Stimulated activated CD4-positive, alpha-beta T cell treated with anti-CD3 and anti-CD28 coated beads, Interleukin-1b, Interleukin-23, amount 100 ng/mL, for 1 hour (primary cell): ENCODE measurements at places on chromosomes 11 and 22.

DNA sequence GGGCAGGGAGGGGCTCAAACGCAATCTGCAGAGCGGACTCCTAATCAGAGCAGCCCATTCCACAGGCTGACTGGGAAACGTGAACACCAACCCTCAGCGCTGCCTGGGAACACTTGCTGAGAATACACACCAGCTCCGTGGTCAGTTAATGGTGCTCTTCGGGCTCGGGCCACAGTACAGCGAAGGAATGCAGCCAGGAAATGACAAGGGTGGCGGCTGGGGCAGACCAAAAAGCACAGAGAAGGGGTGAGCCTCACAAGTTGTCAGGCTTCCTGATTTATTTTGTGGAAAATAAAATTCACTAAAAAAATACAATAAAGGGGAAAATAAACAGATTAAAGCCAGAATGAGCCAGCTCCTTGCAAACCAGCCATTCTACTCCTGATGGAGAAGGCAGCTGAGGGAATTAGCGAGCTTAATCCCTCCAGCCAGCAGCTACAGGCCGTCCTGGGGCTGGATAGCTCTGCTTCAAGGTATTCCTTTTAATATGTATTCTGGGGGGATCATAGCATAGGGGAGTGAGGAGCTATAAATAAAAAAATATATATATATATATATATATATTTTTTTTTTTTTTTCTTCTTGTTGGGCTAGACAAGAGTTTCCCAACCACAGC is 165.5 kb upstream of the NTM start:
- no peak for DNase-seq

- no peak for DNase-seq
Observed at GRCh38 chr11:46877580-46877979, 31.5 kb upstream of the CKAP5 start.

GRCh38 chr11:107722662-107723061 is 10.8 kb upstream of the SLN start:
- DNase-seq = no peak

DNA sequence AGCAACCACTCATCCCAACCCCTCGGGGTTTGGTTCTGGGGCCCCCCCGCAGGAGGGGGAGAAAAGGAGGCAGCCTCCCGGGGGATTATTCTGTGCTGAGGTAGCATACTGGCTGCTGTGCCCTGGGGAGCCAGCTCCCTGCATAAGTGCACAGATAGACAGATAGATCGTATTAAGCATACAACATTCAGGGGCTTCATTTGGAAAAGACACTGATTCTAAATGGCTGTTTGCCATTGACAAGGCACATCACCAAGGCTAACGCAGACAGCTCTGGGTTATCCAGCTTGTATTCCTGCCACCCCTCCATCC is 547.9 kb downstream of the BUD13 start:
- no peak for DNase-seq

DNA sequence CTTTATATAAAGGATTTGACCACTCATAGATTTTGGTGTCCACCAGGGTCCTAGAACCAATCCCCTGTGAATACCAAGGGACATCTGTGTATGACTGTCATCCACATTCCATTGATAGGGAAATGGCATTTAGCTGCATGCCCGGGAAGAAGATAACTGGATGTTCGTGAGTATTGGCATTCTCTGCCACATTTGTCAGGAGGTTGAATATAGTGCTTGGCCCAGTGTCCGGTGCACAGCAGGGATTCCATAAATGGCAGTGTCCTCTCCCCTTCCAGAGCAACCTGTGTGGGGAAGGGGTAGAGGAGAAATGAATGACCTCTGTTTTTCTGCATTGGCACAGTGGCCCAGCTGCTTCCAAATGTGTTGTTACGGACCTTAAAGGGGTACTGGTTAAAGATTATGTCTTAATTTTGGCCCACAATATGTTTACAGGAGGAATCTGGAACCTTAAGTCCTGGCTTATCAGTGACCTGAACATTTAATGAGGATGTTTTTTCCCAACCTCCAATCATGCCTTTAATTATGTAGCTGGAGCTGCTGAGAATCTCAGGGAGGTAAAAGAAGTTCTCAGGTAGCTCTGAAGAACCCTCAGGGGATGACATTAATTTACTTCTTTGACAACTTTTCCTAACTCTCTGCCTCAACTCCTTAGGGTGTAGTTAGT is 33.6 kb upstream of the OR4B1 start:
- no peak for DNase-seq

DNA sequence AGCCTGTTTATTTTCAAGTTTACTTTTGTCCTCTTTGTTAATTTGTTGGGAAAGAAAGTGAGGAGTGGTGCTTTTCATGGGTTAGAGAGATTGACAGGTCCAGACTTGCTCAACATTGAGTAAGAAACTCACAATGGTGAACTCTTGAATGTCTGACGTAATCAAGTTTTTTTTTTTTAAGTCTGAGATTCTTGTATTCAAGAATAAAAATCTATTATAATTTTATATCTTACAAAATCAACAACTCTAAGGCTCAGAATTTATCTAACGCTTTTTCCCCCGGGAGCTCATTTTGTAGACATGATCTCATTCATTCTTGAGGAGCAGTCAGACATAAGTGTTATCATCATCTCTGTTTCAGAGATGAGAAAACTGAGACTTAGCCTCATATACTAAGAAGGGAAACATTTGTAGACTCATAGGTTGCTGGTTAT is 39.1 kb upstream of the SPTBN2 start:
- no peak for DNase-seq

GRCh38 chr11:80443177-80443576 is 1002.3 kb upstream of the TENM4 start:
- no peak for DNase-seq

GRCh38 chr22:26238596-26238995 is 69.3 kb downstream of the SEZ6L start:
- DNase-seq = no peak

GRCh38 chr11:44626645-44627044 is 61.2 kb downstream of the CD82 start:
- DNase-seq = no peak

- DNase-seq = no peak
Observed at GRCh38 chr11:9446230-9446629, 14.6 kb upstream of the ZNF143 start.

DNA sequence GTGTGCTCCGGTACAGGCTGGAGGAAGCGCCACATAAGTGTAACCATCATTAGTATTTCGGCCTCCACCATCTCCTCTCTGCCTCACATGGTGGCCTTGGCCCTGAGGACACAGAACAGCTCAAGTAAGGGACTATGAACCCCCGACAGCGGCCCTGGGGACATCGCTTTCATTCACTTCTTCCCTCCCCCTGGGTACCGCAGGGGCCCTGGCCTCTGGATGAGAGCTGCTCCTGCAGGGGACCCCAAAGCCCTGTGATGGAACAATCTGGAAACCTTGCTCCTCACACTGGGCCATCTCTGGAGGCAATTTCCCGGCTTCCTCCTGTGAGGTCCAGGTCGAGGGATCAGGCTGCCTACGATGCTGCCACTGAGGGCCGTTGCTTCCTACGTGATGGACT is 565.5 kb downstream of the BRD1 start:
- DNase-seq = no peak

GRCh38 chr22:39457198-39457555 is 365 bp downstream of the MGAT3 start:
- no peak for DNase-seq

GRCh38 chr11:95247127-95247684 is 16.2 kb upstream of the SESN3 start:
- DNase-seq = no peak

- no peak for DNase-seq
Observed at GRCh38 chr11:133064152-133064877, 468.0 kb downstream of the OPCML start.

- no peak for DNase-seq
Observed at GRCh38 chr11:126415669-126416420, 60.4 kb downstream of the ST3GAL4 start.

GRCh38 chr11:126337126-126337473 is 18.4 kb upstream of the ST3GAL4 start:
- DNase-seq = no peak

DNA sequence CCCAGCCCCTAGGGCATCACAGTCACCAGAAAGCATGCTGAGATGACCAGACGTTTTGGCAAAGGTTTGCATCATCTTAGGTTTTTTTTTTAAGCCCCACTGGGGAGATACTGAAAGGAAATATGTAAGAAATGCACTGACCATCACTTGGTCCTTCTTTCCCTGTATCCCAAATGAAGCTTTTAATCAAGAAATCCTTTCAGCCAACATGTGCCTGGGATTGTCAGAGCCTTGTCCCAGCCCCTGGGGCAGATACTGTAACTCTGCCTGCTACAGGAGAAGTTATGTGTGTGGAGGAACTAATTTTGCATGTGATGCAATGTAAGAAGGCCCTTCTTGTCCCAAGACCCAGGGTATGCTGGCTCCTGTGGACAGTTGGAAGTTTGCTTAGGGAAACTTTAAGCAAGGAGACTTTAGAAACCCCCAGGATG is 65.6 kb downstream of the PPFIBP2 start:
- DNase-seq = no peak

DNA sequence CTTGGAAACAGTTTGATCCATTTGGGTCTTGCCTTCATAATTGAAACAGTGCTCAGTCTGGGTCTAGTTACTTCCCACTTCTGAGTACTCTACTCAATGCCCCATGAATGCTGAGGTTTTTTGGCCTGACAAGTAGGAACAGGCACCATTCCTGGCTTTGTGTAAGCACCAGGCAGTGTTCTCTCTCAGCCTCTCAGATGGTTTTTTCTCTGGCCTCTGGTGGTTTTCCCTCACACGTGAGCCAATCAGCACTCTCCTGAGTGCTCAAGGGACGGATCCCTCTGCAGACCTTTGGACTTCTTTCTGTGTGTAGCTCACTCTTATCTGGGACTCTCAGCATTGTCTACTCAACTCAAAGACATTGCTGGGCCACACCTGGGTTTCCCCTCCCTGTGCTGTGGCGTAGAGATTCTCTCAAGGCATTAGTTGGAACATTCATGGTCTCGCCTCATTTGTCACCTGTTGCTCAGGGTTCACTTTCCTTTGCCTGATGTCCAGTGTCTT is 21.3 kb downstream of the SIK2 start:
- no peak for DNase-seq

DNA sequence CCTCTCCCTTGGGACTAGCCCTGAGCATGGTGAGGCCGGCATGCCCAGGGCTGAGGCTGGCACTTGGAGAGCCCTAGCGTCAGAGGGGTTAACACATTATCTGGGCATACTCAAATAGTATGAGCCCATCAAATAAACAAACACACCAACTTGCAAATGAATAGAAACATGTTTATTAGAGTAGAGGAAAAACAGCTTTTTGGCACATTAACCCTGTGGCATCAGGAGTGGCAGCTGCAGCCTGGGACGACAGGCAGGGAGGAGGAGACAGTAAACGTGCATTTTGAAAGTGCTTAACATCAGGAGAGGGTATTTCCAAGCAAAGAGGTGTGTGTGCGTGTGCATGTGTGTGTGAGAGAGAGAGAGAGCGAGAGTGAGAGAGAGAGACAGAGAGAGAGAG is 684.9 kb downstream of the NTM start:
- DNase-seq = no peak

- DNase-seq = no peak
Observed at GRCh38 chr11:113373306-113373705, 14.3 kb upstream of the ANKK1 start.

DNA sequence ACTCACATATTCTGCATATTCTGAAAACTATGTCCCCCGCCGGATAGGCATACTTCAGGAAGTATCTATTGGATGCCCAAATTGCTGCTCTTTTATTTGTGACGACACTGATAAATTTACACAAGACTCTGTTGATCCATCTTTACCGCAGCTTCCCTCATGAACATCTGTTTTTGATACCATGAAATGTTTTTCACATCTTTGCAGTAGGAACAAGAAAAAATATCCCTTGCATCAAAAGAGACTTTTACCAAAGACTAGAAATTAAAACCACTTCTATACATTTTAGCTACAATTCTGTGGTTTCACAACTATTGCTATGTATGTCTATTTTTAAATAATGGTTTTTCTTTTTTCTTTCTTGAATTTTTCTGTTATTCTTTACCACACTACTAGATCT is 15.3 kb downstream of the POU2AF2 start:
- no peak for DNase-seq

DNA sequence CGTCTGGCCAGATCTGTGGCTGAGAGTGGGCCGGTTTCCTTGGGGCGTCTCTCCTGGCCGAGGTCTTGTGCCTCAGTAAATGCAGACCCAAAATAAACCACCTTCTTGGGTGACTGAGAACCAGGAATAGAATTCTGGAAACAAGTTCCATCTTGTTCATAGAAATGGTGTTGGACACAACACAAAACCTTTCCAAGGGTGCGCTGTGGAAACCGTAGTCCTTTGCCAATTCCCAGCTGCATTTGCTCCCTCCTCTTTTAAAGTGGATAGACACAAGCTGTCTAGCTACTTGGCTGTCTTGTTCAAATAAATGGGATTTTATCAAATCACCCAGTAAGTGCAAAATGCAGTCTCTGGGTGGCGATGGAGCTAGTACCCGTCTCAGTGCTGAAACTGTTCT is 300.2 kb downstream of the SHANK2 start:
- no peak for DNase-seq

DNA sequence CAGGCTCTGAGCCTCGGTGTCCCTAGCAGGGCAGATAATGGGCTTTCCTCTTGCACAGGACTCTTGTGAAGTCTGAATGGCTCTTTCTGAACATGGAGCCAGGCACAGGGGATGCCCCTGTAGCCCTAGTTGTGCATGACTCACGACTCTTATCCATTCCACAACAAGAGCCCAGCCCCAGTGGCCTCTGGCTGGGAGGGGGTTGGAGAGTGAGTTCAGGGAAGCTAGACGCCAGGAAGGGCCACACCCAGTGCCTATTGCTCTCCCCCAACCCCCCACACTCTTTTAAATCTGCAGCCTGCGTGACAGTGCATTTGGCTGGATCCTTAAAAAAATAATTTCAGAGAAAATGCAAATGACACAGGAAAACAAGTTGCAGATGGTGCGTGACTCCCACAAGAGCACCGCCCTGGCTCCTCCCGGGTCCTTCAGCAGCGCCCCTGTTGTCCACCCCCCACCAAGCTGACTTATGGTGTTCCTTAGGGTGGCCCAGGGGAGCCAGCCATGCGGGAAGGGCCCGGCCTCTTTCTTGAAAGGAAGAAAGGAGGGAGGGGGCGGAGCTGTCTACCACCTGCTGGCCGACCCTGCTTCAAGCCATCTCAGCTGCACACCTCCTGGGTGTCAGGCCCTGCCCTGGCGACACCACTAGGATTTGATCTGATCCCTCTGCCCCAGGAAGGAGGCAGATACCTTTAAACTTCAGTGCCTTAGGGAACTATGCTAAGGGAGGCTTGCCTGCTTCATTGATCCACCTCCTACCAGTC is 74.7 kb downstream of the MN1 start:
- no peak for DNase-seq

DNA sequence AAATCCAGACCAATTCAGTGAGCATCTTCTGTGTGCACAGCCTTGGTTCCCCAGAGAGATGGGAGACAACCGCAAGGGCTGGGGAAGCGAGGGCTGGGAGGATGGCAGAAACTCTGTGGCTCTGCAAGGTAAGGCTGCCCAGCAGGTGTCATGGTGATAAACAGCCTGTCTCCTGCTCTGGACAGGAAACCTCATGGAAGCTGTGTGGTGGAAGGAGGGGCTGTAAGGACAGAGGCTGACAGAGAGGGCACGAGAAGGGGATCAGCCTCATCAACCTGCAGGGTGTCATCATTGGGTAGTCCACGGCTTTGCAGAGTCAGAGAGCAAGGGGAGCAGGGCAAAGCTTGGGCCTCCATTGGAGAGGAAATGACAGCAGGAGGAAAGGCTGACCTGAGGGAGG is 138.4 kb upstream of the CADM1 start:
- no peak for DNase-seq

- DNase-seq = no peak
Observed at GRCh38 chr11:86395061-86395551, 20.4 kb downstream of the CCDC81 start.
